Aorta (tissue), 5 donors: ENCODE measurements at places on chromosomes 12 and 14. TPM values are rescaled to one million over a fixed set of nuclear protein-coding genes. Genes with fewer than 3 reads are reported as not detected.

Gene CD69
- polyA plus RNA-seq, result not detected

DNA sequence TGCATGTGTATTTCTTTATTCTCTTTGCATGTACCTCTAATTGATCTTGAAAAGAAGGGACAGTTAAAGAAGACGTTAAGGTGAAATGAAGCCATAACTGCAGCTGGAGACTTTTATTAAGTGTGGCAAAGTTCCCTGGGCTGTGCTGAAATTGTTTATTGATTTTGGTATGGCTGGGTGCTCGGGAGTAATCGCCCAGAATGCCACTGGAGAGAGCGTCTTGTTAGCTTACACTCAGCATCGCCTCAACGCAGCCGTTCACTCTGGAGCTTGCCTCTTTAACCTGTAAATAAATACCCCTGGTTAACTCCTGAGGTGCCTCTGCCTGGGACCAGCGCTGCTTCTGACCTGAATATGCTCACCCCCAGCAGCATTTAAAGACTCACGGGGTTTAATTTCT is 98.6 kb downstream of the GPATCH2L start:
- no peak for DNase-seq

Gene GPR135
- polyA plus RNA-seq, result 0.50 TPM

Gene MLEC
- polyA plus RNA-seq, result 27.7 TPM

DNA sequence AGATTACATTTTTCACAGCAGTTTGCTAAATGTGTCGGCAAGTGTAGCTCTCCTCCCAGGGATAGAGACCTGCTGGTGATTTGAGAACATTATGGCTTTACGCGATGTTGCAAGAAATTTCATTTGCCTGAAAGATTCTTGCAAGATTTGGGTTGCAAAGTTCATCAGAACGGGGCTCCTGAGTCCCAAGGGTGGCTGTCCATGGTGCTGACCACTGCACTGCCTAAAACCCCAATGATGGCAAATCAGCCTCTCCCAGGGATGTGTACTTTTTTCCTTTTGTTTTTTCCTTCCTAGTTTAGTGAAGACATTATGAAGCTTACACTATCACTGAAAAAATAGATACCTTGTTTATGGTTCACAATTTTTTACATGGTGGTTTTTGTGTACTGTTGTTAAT is 85.4 kb downstream of the WSCD2 start:
- DNase-seq, result peak; percentile 58

- no peak for DNase-seq
Measured at GRCh38 chr12:98408681-98409080, 106.7 kb upstream of the TMPO start.

Gene TGM1
- polyA plus RNA-seq, result 0.88 TPM

DNA sequence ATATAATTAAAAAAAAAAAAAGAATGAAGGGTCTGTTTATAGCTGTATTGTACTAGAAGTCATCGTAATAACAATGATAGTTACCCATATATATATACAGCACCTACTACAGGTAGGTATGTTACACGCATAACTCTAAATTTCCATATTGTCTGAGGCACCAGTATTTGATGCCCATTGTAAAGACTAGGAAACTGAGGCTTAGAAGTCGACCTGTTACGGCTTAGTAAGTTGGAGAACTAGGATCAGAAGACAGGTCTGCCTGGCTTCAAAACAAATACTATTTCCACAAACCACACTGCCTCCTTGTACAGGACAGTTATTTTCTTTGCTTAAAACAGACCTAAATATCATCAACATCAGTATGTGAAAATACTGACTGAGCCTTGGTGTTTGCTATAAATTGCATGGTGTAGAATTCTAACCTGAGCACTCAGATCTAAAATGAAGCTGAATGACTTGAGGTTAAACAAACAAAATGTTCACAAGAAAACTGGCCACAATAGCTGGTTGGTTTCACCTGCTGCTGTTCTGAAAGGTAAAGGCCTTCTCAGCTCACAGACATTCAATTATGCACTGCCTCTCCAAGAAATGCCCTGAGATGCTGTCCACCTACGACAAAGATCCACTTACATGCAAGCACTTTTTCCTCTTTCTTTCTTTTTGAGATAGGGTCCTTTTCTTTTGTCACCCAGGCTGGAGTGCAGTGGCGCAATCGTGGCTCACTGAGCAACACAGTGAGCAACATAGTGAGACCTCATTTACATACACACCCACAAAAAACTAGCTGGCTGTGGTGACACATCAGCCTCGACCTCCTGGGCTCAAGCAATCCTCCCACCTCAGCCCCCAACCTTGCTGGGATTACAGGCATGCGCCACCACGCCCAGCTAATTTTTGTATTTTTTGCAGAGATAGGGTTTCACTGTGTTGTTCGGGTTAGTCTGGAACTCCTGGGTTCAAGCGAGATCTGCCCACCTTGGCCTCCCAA is 35.7 kb downstream of the SSH1 start:
- no peak for DNase-seq

- no peak for DNase-seq
Measured at GRCh38 chr14:78714711-78715110, 544.5 kb downstream of the NRXN3 start.

DNA sequence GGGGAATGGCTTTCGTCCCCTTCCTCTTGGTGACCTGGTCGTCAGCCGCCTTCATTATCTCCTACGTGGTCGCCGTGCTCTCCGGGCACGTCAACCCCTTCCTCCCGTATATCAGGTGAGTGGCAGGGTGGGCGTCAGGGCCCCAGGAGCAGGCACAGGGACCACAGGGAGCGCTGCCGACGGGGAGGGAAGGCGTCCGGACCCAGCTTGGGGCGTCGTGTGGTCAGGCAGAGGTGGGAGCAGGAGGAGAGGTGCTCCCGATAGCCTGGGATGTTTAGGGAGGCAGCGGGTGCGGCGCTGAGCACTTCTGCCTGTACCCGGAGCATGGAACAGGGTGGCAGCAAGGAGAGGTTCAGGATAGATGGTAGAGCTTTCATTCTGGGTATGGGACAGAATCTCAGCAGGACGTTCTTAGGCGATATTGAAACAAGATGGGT is 444 bp downstream of the DRAM1 start:
- no peak for DNase-seq

DNA sequence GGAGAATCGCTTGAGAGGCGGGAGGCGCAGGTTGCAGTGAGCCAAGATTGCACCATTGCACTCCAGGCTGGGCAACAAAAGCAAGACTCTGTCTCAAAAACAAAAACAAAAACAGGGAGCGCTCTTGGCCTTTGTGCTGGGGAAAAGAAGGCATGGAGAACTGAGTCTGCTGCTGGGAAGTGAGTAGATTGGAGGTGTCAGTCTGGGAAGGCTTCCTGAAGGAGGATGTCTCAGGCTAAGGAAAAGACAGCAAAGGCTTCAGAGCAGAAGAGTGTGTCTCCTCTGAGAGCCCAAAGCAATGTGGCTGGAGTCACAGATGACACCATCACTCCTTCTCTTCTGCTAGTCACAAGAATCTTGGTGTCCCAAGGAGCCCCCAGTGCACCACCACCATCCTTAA is 21.0 kb upstream of the KRT18 start:
- no peak for DNase-seq

GRCh38 chr12:117527479-117527855 is 166.0 kb upstream of the NOS1 start:
- no peak for DNase-seq

Gene ZFHX2
- 2.1 TPM for polyA plus RNA-seq

DNA sequence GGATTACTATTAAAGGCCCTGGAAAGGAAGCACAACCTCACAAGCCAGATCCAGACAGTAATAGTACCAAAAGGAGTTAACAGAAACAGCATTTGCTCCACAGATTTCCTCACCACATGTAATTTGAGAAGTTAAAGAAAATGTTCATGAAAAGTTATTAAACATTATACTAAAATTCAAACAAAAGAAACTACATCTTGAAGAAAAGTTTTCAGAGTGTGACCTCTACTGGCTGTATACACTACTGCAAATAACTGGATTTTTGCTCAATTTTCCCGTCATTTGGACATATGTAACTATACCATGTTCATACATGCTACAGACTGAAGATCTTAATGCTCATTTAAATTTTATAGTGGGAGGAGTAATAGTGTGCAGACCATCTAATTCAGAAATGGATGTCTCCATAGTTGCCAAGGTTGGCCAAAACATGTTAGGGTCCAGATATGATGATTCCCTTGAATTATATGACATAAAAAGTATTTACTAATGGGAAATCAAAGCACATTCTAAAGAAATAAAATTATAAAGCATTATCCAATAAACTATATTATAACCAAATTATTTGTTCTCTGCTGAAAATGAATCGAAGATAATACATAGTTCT is 5.6 kb downstream of the KRR1 start:
- no peak for DNase-seq
